ENCODE measurements at places on chromosomes 16 and 17.

- no peak for DNase-seq
Measured at GRCh38 chr17:38877130-38877851, 7.4 kb downstream of the LASP1 start.

DNA sequence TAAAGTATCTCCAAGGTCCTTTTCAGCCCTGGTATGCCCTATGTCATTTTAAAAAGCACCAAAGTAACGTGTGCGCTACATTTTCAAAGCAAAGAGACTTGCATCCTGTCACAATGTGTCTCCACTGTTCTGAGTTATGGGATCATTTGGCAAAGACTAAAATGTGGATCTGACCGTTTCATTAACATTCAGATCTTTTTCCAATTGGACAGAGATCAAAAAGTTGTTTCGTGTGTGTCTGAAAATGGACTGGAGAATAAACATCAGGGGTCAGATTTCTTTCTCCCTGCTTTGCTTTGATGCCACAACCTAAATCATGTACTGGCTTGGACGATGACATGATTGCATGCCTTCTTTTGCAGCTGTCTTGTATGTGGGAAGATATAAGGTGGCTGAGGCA, 136.0 kb upstream of the NOG start:
- no peak for DNase-seq

- DNase-seq = no peak
Measured at GRCh38 chr17:64579917-64580316, 73.1 kb downstream of the CEP95 start.

- no peak for DNase-seq
Measured at GRCh38 chr16:69110406-69110805, 5.0 kb downstream of the HAS3 start.

- DNase-seq = no peak
Measured at GRCh38 chr16:23348579-23349469, 46.7 kb downstream of the SCNN1B start.

- DNase-seq = no peak
Measured at GRCh38 chr16:67474551-67475455, 6.2 kb downstream of the ATP6V0D1 start.

- no peak for DNase-seq
Measured at GRCh38 chr16:9647981-9648701, 534.1 kb downstream of the GRIN2A start.

- no peak for DNase-seq
Measured at GRCh38 chr16:69724981-69725479, 1.3 kb downstream of the NQO1 start.

DNA sequence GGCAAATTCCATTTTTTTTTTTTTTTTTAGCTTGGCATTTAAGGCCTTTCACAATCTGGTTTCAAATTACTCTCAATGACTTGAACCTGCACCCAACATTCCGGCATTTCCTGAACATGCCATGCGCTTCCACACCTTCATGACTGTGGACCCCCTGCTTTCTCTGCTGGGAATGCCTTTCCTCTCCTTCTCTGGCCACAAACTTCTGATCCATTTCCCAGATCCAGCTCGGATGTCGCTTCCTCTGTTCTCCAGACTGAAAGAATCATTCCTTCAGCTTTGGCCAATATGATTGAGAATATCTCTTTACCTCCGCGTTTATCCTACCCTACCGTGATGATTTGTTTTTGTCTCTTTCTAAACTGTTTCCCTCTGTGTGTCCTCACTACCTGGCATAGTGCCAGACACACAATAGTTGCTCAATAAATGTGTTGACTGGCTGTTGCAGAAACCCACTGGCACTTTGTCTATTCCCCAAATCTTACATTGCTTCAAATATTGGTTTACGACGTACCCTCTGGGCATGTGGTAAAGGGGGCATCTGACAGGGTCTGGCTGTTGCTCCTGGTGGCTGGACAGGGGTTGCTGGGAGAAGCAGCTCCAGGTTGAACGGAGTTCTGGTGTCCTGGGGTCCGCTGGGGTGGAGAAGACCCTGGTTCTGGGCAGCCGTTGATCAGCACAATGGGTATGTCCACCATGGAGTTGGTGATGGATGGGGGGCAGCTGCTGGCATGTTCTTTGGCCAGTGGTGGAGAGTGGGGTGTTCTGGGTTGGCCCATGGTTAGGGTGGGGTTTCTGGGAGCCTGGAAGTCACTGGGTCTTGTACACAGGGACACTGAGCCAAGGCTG, 14.7 kb downstream of the TNS4 start:
- DNase-seq = no peak

GRCh38 chr17:57067162-57067561, 17.9 kb upstream of the AKAP1 start:
- no peak for DNase-seq

DNA sequence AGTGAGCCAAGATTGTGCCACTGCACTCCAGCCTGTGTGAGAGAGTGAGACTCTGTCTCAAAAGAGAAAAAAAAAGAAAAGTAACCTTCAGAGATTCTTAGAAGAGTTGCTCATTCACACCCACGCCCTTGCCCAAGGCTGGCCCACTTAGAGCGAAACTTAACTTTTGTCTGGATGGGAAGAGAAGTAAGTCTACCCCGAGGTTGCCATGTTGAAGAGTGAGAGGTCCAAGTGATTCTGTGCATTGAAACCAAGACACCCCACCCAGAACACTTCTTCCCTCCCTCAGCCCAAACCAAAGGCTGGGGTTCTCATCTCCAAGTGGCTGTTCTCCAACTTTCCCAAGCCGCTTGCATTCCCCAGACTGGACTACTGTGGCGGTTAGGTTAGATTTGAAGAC, 2.4 kb upstream of the CISD3 start:
- DNase-seq = peak; percentile 53

- no peak for DNase-seq
Measured at GRCh38 chr16:9625122-9625521, 533.7 kb downstream of the HAPSTR1 start.

DNA sequence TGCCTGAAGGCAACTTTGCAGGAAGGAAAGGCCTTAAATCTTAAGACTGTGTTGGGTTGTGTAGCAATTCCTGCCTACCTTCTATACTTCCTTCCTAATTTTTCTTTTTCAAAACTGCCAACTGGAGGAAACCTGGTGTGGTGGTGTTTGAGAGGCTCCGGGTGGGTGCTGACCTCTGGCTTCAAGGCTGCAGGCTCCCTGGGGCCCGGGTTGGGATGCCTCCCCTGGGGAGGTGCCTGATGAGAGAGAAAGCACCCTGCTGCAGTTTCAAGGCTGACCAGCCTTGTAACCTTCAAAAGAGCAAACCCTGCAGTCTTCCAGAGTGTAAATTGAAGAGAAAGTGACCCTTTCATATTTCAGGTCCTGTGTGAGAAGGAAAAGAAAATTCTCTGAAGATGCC, 55.9 kb downstream of the MSI2 start:
- DNase-seq = no peak

- DNase-seq = no peak
Measured at GRCh38 chr17:41800601-41801373, 11.0 kb downstream of the P3H4 start.

GRCh38 chr17:33595828-33596227, 302.7 kb upstream of the ASIC2 start:
- DNase-seq = no peak

DNA sequence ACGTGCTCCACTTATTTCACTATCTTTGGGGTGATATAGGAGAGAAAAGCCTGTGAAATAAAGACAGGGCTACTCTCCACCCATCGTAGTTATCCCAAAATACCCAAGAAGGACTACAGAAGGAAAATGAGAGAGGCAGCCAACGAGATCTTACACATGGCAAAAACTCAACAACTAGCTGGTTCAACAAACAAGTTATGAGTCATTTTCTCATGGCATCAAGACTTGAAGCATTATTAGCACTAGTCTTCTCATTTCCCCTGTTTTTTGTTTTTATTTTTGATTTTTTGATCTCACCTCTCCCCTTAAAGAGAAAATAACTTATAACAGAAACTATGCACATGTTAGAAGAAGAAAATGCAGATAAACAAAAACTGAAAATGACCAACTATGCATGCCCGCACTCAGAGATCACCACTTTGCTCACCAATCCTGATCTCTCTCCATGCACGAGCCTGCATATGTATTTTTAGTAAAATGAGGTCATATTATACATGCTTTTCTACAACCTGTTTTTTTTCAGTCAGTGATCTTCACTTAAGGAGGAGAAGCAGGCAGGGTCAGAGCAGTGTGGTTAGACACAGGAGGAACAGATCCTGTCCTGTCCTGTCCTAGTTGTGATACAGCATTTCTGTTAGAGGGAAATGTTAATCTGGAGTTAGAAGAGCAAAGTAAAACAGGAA, 22.8 kb downstream of the FAM117A start:
- DNase-seq = no peak

GRCh38 chr17:70405492-70406220, 236.3 kb downstream of the KCNJ2 start:
- no peak for DNase-seq

GRCh38 chr16:87687126-87687910, 78.5 kb downstream of the KLHDC4 start:
- DNase-seq = no peak

DNA sequence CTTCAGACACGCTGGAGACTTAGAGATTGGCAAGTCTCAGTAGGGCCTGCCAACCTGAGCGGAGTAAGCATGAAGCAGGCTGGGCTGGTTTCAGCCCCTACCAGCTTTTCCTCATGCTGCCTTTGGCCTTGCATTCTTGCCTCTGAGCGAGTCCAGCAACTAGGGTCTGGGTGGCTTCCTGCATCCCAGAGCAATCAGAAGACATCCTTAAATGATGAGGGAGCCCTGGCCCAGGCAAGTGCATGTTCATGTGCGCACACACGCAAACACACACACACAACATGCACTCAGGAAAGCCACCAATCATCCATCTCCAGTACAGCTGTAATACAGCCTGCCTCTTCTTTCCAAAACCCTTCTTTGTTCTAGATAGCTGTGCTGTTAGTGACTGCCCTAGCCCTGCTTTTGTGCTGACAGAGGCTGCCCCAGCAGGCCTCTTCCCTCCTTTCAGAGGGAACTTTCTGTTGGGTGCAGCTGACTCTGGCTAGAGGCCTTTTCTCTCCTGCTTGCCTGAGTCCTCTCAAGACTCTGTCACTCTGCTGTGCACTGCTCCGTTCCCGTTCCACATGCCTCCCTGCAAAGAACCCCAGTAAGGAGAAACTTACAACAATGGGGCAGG, 30.7 kb upstream of the TBX2 start:
- DNase-seq = no peak

DNA sequence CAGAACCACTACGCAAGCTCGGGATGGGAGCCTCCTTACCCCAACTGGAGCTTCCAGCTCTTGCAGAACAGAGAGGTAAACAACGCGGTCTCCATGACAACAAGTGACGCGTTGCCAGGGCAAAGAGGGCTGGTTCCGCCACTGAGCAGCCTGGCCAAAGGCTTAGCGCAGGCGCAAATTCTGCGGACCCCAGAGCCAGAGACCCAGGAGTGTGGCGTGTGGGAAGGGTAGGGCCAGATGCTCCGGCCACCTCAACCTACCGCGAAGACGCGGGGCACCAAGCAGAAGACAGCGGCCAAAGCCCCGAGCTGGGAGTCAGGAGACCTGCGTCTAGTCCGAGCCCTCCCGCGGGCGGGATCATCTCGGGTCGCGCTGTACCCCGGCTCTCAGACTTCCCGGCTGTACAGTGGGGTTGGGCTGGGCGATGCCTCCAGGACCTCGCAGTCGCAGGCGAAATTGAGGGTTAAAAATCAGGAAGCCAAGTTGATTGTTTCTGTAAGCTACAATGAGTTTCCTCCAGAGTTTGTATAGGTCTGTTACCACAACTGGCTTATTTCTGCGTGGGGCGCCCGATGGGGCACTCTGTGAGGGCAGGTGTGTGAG, at the start of gene TEKT1:
TSS of gene TEKT1 (minus strand) at position 69 of the 603 bp plus-strand sequence. CDS start 1,353 bp downstream, outside the sequence.
- peak; percentile 21 for DNase-seq

DNA sequence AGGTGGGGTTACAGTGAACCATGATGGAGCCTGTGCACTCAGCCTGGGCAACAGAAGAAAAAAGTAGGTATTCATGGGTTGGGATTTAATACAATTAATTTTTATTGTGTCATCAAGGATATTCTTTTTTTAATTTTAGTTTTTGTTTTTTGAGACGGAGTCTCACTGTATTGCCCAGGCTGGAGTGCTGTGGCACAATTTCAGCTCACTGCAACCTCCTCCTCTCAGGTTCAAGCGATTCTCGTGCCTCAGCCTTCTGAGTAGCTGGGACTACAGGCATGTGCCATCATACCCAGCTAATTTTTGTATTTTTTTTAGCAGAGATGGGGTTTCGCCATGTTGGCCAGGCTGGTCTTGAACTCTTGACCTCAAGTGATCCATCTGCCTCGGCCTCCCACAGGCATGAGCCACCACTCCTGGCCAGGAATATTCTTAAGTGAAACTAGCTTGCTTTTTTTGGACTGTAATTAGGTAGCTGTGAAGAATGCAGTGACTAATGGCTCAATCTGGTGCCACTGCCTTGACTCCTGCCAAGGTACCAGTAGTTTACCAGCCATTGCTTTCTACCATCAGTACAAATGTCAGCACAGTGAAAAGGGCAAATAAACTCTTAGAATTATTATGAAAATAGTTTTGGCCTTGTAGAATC, 4.8 kb downstream of the PPM1D start:
- DNase-seq = no peak

Measured in stimulated activated CD4-positive, alpha-beta T cell treated with anti-CD3 and anti-CD28 coated beads, Interleukin-15, amount 100 ng/mL, for 1 hour (primary cell).